ENCODE measurements at places on chromosomes 12 and 14.
A peak's percentile ranks its signal among the peaks of the same experiment; 100 is the strongest.

GRCh38 chr12:57743769-57744168, 1.1 kb upstream of the TSPAN31 start:
- DNase-seq: no peak

- no peak for DNase-seq
These were observed 58.3 kb upstream of the JDP2 start for GRCh38 chr14:75369506-75369905.

GRCh38 chr14:56412468-56413434, 166.8 kb upstream of the TMEM260 start:
- DNase-seq: no peak

DNA sequence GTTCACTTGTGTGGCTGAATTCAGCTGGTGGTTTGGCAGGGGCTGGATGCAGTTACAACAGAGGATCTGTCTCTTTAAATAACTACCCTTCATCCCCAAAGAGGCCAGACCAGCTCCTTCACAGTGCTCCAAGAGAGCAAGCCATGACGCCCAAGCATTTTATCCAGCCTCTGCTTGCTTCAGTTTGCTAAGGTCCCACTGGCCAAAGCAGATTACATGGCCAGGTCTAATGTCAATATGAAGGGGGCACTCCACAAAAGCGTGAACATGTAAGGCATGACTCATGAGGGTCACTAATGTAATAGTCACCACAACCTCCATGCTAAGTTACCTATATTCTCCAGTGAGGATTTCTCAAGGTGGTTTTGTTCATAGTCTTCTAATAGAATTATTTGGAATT, 62.9 kb downstream of the MARK3 start:
- DNase-seq: no peak

DNA sequence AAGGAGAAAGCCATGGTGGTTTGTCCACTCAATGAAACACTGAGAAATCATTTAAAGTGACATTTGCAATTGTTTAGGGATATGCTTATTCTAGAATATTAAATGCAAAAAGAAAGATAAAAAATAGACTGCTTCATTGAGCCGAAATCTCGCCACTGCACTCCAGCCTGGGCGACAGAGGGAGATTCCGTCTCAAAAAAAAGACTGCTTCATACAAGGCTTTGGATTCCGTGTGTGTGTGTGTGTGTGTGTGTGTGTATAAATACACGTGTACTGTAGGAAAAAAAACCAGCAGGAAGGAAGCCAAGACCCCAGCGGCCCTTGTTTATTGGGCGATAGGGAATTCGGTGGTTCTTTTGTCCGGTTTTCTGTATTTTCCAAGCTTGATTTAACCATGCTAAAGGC, 3.2 kb upstream of the ZNF839 start:
- no peak for DNase-seq

GRCh38 chr12:15534874-15535273, 212.6 kb downstream of the PTPRO start:
- DNase-seq: no peak

- no peak for DNase-seq
These were observed 198.2 kb upstream of the CNOT2 start for GRCh38 chr12:70045036-70045435.

DNA sequence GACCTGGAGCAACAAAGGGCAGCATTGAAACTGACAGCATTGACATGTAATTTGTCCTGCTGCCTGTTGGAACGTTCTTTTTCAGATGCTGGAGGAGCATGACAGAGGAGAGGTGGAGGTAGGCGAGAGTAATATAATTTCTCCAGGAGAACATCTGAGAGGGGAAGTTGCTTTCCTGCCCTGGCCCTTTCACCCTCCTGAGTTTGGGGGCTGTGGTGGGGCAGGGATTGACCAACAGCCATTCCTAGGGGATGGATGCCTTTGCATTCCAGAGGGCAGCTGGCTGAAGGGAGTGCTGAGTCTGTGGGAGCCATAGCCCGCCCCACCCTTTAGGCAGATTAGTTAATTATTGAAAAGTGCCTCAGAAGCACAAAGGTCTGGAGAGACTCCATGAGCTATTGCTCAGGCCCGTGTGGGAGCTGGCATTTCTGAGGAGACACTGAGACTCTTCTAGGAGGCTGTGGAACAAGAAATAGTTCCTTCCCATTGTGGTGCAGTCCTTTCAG, 73.5 kb downstream of the ARF6 start:
- no peak for DNase-seq

- no peak for DNase-seq
These were observed 263.0 kb downstream of the ACSS3 start for GRCh38 chr12:81340910-81341309.

DNA sequence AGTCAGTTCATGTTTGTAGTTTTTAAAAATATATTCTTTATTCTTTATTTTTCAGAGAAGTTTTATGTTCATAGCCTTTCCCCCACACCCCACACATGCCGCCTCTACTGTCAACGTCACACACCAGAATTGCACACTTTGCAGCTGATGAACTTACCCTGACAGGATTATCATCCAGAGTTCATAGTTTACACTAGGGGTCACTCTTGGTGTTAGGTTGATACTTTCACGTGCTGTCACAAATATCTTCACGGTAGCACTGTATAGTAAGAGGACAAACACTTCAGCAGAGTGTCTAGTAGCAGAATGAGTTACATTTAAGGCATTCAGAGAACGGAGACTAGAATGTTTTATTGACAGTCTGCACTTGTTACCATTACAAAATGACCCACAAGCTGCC, 5.1 kb downstream of the DPPA3 start:
- no peak for DNase-seq

DNA sequence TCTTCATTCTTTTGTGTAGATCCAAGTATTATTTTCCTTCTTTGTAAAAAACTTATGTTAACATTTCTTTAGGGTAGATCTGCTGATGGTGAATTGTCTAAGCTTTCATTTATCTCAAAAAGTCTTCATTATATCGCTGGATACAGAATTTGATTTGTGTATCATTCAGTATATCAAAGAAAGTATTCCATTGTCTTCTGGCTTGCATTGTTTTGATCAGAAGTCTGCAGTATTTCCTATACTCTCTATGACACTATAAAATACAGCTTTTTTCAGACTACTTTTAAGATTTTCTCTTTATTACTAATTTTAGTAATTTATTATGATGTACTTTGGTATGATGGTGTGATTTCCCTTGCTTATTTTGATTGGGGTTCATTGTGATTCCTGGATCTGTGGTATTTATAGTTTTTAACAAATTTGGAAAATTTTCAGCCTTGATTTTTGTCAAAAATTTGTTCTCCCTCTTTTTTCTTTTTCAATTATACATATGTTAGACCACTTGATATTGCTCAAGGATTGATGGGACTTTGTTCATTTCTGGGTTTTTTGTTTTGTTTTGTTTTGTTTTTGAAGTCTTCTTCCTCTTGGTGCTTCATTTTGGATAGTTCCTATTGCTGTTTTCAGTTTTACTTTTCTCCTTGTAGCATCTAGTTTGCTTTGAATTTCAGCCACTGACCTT, 176.5 kb downstream of the ZFP36L1 start:
- no peak for DNase-seq

DNA sequence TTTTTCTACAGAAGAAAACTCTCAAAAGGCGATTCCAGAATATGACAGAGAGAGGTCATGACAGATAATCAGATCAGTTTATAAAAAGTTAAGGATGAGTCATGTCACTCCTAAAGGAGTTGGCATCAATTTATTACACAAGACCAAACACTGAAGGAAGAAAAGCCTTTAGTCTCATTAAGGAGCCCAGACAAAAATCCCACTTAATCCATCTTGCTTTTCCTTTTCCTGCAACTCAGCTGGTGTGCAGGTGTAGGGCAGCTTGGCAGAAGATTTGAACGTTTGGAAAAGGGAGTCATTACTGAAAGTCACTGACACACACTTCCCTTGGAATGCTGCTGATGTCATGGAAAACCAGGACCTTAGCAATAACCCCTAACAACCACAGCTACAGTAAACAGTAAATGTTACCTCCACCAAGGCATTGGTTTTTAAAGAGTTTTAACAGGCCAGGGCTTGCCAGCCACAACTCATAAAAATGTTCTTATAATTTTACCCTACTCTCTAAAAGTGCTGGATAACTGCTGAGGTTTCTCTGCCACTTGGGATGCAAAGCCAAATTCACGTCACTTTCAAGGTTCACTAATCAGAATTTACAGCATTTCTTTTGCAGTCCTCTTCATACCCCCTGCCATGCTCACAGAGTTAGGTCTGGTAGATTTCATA, 320.6 kb downstream of the RAD51B start:
- DNase-seq: no peak

GRCh38 chr14:104724981-104725771, 1.1 kb downstream of the ADSS1 start:
- DNase-seq: no peak

GRCh38 chr12:91983935-91984334, 161.7 kb downstream of the BTG1 start:
- no peak for DNase-seq

GRCh38 chr12:86293682-86294240, 37.6 kb upstream of the MGAT4C start:
- no peak for DNase-seq

DNA sequence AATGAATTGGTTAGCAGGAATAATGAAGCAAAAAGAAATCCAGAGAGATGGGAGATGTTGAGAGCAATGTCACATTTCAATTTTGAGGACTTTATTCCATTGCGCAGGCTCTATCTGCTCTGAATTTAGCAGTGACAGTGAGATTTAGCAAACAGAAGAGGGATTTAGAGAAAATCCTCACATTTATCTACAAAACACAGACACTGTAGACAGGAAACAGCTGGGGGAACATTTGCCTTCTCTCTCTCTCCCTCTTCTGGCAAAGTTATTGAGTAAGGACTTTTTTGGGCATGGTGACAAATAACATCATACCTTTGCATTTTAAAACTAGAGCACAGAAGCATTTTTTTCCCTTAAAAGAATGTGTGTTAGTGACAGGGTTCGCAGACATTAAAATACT, at the start of gene IGF1:
IGF1 (minus strand) TSS at position 158 of the 400 bp plus-strand sequence. CDS start 182 bp downstream, outside the sequence.
- DNase-seq: no peak

DNA sequence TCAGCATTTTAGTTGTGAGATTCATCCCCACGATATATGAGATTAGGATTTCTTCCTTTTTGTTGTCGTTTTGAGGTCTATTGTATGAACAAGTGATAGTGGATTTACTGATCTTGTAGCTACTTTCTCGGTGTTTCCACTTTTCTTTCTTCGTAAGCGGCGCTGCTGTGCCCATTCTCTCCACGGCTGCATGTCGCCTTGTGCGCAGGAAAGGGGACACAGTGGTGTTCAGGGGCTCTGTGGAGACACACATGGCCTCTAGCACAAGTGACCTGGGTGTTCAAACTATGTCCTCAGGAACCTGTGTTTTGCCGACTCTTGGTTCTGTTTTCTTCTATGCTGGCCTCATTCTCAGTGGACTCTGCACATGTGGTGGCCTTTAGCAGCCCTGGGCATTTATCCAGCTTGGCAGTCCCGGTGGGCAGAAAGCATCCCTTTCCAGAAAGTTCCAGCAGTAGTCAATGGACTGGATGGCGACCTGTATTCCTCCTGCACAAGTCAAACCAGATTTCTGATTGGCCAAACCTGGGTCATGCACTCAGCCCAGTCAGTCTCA, 18.7 kb downstream of the CKAP4 start:
- no peak for DNase-seq

GRCh38 chr12:105920161-105920684, 218.5 kb downstream of the NUAK1 start:
- no peak for DNase-seq

GRCh38 chr14:69242311-69243224, 17.4 kb upstream of the GALNT16 start:
- no peak for DNase-seq

GRCh38 chr12:124040291-124040690, 67.3 kb downstream of the ZNF664 start:
- no peak for DNase-seq

DNA sequence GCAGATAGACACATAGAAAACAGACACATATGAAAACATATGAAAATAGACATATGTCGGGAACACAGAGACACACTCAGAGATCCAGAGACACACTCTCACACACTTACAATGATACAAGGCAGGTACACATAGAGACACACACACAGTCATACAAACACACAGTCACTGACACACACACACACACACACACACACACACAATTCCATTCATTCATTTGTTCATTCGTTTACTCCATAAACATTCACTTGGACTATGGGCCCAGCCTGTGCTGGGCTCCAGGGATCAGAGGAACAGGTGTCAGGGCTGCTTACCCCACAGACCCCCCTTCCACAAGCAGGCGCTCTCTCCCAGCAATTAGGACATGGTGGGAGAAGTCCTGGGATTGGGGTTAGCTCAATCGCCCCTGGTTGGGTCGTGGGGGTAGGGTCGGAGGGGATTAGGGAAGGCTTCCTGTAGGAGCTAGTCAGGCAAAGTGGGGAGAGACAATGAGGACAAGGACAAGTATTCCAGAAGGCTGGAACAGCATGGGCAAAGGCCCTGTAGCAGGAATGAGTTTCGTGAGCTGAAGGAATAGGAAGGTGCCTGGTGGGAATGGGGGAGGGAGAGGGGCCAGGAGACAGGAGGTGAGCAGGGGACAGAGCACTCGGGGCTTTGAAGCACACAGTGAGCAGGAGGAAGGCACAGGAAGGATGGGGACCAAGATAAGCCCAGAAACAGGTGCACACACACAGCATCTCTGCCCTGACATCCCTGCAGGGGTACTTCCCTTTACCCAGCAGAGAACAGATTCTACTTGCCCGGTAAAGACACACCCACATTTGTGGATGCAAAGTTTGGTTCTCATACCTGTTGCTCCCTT, 6.5 kb downstream of the RASAL1 start:
- DNase-seq: no peak

DNA sequence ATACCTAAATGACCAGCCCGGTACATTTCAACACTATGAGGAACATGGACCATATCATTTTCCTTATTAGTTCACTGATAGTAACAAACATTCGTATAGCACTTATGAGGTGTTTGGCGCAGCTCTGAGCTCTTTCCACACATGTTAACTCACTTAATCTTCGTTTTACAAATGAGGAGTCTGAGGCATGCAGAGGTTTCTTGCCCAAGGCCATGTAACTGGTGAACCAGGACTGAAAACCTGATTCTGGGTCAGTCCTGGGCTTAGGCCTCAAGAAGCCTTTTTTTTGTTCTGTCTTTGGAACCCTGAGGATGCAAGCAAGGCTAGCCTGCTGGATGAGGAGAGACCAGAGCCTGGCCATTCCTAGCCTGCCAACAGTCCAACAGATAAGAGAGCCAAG, 55.0 kb downstream of the C14orf132 start:
- DNase-seq: no peak

DNA sequence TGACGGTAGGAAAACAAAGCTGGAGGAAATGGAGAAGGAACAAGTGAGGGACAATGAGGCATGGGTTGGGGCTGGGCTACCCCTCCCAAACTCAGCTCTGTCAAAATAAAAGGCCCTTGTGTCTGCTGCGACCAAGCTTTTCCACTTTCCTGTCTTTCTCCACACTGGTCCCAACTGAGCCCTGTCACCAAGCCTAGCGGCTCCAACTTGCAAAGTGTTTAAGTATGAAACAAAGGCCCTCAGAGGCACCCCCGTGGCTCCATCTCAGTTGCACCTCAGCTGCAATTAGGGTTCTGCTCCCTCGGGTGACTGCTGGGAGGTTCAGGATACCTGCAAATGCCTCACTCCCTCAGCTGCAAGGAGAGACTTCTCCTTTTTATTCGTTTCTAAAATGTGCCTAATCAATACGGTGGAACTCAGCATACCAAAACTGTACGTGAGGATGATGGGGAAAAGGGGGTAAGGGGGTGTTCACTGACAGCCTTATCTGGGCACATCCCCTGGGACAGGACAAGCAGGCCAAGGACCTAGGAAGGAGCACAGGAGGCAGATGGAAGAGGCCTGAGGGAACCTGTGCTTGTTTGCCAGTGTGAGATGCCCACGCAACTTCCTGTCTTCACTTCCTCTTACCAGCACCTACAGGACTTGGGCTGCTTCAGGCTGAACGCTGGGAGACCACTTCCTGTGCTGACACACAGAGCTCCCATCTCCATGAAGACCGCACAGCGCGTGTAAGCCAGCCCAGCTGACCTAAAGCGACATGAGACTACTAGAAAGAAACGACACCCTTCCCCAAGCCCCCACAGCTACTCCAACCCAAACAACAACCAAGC, 8.9 kb downstream of the VAMP1 start:
- peak; percentile 65 for DNase-seq
